ENCODE measurements at places on chromosomes 5 and 9. TPM values are rescaled to one million over a fixed set of nuclear protein-coding genes. Genes with fewer than 3 reads are reported as not detected.

- no peak overlapping the region for H3K27ac ChIP-seq
- H3K27me3 ChIP-seq: no peaks in the 10 kb centered on the region
- DNase-seq: no peak
- no peak overlapping the region for H3K4me3 ChIP-seq
- no peaks in the 10 kb centered on the region for H3K36me3 ChIP-seq
Measured at GRCh38 chr5:33793836-33794549, 97.8 kb downstream of the ADAMTS12 start.

- no peak for DNase-seq
- H3K36me3 ChIP-seq: no peaks in the 10 kb centered on the region
- no peak overlapping the region for H3K27ac ChIP-seq
- H3K27me3 ChIP-seq: no peaks in the 10 kb centered on the region
- H3K4me3 ChIP-seq: no peak overlapping the region
Measured at GRCh38 chr5:118722122-118723020, 266.0 kb downstream of the DTWD2 start.

GRCh38 chr5:82185851-82186250 is 92.3 kb downstream of the RPS23 start:
- H3K4me1 ChIP-seq: no peaks in the 10 kb centered on the region
- no peaks in the 10 kb centered on the region for H3K27me3 ChIP-seq
- no peak overlapping the region for H3K27ac ChIP-seq
- no peak for DNase-seq
- no peaks in the 10 kb centered on the region for H3K36me3 ChIP-seq

- no peaks in the 10 kb centered on the region for H3K36me3 ChIP-seq
- no peak overlapping the region for H3K27ac ChIP-seq
- H3K4me3 ChIP-seq: no peak overlapping the region
- H3K27me3 ChIP-seq: no peaks in the 10 kb centered on the region
- DNase-seq: no peak
Measured at GRCh38 chr5:135761746-135762145, 72.7 kb upstream of the SLC25A48 start.

- no peaks in the 10 kb centered on the region for H3K36me3 ChIP-seq
- no peak overlapping the region for H3K27ac ChIP-seq
- no peak for DNase-seq
- no peak overlapping the region for H3K4me3 ChIP-seq
Measured at GRCh38 chr9:88460587-88461332, 72.5 kb downstream of the SPIN1 start.

DNA sequence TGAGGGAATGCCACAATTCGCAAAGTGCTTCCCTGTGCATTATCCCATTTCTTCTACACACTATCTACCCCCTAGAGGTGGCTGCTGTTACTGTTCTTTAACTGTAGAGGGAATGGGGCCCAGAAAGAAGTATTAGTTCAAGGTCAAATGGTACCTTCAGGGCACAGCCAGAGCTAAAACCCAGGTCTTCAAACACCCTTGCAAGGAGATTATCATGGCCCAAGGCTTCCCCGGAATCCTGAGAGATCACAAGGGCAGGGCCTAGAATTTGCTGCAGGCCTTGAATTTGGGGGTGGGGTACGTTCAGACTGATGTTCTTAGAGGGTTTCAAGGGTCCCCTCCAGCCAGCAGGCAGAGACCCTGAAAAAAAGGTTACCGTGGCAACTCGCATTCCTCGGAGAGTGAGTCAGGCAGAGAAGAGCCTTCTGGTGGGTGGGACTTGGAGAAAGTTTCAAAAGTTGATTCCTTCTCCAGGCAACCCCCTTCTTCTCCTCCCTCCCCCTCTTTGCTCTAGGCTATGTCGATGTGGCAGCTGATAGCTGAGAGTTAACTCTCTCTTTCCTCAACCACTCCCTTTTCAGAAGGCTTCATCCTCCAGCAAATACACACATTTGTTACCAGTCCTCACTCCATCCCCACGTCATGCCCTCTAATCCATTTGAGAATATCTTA is 1.9 kb downstream of the SPARC start:
- no peak overlapping the region for H3K4me3 ChIP-seq
- no peaks in the 10 kb centered on the region for H3K36me3 ChIP-seq
- DNase-seq: no peak
- H3K27me3 ChIP-seq: peaks cover 16% of the 10 kb centered on the region
- peaks cover 6% of the 10 kb centered on the region for H3K4me1 ChIP-seq

- no peak overlapping the region for H3K27ac ChIP-seq
- no peak overlapping the region for H3K4me3 ChIP-seq
- H3K36me3 ChIP-seq: no peaks in the 10 kb centered on the region
- DNase-seq: no peak
- H3K27me3 ChIP-seq: peaks cover 8% of the 10 kb centered on the region
Measured at GRCh38 chr5:179343719-179344430, 1.4 kb downstream of the ADAMTS2 start.

DNA sequence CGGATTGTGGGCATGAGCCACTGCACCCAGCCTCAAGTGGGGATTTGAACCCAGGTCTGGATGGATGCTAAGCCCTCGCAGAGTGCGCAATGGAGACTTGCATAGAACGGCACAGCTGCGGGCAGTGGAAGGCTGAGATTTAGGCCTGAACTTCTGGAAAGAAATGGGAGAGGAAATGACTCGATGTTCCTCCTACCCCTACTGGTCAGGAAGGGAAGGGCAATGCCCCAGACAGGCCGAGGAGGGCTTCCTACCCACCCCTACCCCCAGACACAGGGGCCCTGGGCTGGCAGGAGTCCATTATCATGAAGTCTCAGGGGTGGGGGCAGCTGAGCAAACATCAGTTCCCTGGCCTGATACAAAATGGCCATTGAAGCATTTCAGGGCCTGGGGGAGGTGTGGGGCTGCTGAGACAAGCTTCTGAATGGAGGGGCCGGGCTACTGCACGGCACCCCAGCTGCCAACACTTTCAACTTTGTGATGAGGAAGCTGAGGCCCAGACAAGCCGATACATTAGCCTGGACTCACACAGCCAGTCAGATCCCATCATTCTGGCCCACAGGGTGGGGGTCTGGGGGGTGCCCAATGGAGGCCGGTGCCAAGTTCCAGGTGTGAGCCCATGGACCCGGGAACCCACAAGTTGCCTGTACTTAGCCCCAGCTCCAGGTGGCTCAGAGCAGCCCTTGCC is 13.5 kb upstream of the WDR38 start:
- DNase-seq: no peak
- no peaks in the 10 kb centered on the region for H3K4me1 ChIP-seq
- H3K27me3 ChIP-seq: no peaks in the 10 kb centered on the region
- no peaks in the 10 kb centered on the region for H3K36me3 ChIP-seq
- no peak overlapping the region for H3K4me3 ChIP-seq

DNA sequence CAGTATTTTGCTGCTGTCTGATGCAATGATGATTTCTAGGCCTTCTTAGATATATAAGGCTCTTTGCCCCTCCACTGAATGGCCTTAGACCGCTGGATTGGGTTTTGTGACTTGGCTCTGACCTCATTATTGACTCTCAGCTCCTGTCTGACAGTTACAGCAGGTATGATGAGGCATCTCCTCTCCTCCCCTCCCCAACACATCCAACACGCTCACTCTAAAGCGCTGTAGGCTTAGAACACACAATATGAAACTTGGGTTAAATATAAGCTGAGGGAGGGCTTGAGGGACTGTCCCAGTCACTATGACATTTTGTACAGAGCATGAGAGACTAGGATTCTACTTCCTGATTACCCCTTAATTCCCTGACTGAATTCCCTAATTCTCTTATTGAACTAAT is 18.8 kb upstream of the CER1 start:
- no peaks in the 10 kb centered on the region for H3K4me1 ChIP-seq
- DNase-seq: no peak
- H3K4me3 ChIP-seq: no peak overlapping the region
- H3K27me3 ChIP-seq: no peaks in the 10 kb centered on the region

DNA sequence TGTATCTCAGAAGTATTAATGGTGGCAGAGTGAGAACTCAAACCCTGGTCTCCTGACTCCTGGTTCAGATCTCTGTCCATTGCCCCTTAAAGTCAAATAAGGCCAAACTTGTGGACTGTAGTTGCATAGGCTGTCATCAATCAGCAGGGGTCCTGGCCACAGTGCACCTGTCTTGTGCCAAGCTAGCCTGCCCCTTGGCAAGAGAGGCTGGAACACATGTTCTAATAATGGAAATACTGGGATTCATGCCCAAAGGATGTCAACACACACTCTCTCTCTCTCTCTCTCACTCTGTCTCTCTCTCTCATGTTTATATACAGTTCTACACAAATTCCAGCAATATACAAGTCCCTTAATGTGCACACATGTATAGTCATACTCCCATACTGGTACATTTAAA is 44.3 kb downstream of the GLRA1 start:
- no peaks in the 10 kb centered on the region for H3K4me1 ChIP-seq
- no peak overlapping the region for H3K4me3 ChIP-seq
- H3K27ac ChIP-seq: no peak overlapping the region
- H3K27me3 ChIP-seq: no peaks in the 10 kb centered on the region
- H3K36me3 ChIP-seq: no peaks in the 10 kb centered on the region

DNA sequence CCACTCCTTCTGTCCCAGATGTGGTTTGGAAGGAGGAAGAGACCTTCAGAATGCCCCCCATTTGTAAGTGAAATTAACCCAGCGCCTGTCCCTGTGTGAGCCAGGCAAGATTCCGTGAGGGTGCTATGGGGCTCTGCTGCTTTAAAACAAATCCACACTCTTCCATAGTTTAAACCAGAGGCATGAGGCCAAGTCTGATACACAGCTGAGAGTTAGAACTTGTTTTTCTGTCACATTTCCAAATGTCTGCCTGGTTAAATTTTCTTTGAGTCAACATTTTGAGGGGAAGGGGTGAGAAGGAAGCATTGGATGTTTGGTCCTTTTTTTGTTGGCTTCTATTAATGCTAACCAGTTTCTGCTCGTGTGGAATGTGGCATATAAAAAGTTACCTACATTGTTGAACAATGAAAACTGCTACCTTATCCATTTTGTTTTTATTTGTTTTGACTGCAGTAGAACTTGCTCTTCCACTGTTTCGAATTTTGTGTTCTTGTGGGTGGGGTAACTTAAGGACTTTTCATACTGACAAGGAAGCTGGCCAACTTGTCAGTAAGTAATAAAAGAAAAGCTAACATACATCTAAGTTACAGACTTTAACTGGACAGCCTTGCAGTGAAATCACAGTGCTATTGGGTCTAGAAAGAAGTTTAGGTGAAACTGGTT is 12.9 kb downstream of the RGMB start:
- no peak for DNase-seq
- no peaks in the 10 kb centered on the region for H3K27me3 ChIP-seq
- no peak overlapping the region for H3K27ac ChIP-seq
- H3K4me3 ChIP-seq: no peak overlapping the region
- no peaks in the 10 kb centered on the region for H3K36me3 ChIP-seq

DNA sequence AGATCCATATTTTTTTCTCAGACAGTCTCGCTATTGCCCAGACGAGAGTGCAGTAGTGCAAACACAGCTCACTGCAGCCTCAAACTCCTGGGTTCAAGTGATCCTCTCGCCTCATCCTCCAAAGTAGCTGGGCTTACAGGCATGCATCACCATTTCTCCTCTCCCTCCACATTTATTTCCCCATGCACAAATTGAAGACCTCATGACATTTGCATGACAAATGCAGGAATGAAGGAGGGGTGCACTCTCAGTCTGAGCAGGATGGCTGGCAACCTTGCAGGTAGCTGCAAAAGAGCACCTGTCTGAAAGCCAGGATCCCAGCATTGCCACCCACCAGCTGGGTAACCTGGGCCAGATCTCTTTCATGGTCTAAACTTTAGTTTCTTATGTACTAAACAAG is 111.2 kb downstream of the SH3TC2 start:
- no peak for DNase-seq
- no peaks in the 10 kb centered on the region for H3K27me3 ChIP-seq
- no peaks in the 10 kb centered on the region for H3K4me1 ChIP-seq
- H3K36me3 ChIP-seq: no peaks in the 10 kb centered on the region
- H3K4me3 ChIP-seq: no peak overlapping the region
- no peak overlapping the region for H3K27ac ChIP-seq

DNA sequence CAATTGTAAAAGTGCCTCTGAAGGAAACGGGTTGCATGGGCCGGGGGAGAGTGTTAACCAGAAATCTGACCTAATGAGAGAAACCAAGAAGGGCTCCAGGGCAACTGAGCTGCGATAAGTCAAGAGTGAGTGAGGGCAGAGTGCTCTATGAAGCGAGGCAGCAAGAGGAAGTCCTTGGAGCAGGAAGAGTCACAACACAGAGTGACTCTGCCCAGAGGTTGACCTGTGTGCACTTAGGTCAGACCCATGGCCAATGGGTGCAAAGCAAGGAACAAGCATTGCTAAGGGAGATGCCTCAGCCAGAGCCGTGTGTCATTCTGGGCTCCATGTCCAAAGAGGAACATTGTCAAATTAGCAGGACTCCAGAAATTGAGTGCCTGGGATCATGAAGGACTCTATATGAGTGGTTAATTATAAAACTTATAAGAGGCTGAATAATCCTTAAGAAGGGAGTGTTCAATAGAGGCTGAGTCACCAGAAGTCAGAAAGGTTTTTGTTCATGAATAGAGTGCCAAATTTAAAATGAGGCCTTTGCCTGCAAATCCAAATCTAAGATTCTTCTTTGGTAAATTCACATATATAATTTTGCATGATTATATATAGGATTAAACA is 438.5 kb downstream of the MED10 start:
- no peaks in the 10 kb centered on the region for H3K27me3 ChIP-seq
- H3K4me1 ChIP-seq: no peaks in the 10 kb centered on the region
- no peak overlapping the region for H3K27ac ChIP-seq
- H3K36me3 ChIP-seq: no peaks in the 10 kb centered on the region
- DNase-seq: no peak

OCLN gene
- total RNA-seq: 1.4 TPM

TAF11L5 gene
- not detected for total RNA-seq

WDR31 gene
- total RNA-seq: 0.22 TPM

DIPK1B gene
- 1.3 TPM for total RNA-seq

IFNE gene
- total RNA-seq: not detected

SPDL1 gene
- 11.5 TPM for total RNA-seq

SPINK5 gene
- not detected for total RNA-seq

FAM120A gene
- 95.7 TPM for total RNA-seq

C5orf24 gene
- 31.4 TPM for total RNA-seq

TICAM2 gene
- total RNA-seq: 0.67 TPM

SOHLH1 gene
- total RNA-seq: not detected

ORM2 gene
- not detected for total RNA-seq

All from CD4-positive, CD25-positive, alpha-beta regulatory T cell (primary cell).